CD4-positive, alpha-beta T cell treated with Interleukin-17A for 1 hour (primary cell): ENCODE measurements at places on chromosomes 3 and 15.

- DNase-seq = no peak
These were observed 70.5 kb downstream of the CHD2 start for GRCh38 chr15:92970656-92971055.

GRCh38 chr3:55085231-55085630 is 157.4 kb upstream of the LRTM1 start:
- DNase-seq = no peak

DNA sequence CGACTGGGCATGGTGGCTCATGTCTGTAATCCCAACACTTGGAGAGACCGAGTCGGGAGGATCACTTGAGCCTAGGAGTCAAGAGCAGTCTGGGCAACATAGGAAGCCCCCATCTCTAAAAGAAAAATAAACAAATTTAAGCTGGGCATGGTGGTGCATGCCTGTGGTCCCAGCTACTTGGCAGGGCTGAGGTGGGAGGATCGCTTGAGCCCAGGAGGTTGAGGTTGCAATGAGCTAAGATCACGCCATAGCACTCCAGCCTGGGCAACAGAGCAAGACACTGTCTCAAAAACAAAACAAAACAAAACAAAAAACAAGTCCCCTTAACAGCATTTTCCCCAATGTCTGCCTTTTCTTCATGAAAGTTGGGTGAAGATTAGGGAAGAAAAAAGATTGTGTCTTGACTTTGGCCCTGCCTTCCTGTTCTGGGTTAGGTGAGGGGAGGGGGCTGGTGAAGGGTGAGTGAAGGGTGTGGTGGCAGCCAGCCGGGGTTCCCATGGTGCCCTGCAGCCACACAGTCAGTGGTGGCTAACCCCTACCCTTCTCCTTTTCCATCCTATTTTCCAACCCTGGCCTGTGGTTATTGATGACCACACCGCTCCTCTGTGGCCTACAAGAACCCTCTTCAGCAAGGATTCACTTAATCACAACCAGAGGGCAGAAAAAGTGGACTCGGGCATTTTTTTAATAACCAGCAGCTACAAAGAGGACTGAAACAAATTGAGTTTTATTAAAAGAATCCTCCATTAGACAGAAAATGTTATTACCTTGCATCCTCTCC is 28.4 kb upstream of the SMAD3 start:
- no peak for DNase-seq

DNA sequence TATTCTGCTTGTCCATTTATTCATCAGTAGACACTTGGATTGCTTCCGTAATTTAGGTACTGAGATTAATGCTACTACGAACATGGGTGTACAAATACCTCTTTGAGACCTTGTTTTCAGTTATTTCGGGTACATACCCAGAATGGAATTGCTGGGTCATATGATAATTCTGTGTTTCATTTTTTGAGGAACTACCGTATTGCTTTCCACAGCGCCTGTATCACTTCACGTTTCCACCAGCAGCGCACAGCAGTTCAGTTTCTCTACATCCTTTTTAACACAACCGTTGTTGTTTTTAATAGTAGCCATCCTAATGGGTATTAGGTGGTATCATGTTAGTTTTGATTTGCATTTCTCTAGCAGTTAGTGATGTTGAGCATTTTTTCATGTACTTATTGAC is 9.5 kb downstream of the PAK2 start:
- DNase-seq = no peak
